GM04503 (cell line): ENCODE measurements at places on chromosomes 6 and 20.
A peak's percentile ranks its signal among the peaks of the same experiment; 100 is the strongest.

- DNase-seq: no peak
Observed at GRCh38 chr20:44176833-44177534, 10.0 kb downstream of the JPH2 start.

DNA sequence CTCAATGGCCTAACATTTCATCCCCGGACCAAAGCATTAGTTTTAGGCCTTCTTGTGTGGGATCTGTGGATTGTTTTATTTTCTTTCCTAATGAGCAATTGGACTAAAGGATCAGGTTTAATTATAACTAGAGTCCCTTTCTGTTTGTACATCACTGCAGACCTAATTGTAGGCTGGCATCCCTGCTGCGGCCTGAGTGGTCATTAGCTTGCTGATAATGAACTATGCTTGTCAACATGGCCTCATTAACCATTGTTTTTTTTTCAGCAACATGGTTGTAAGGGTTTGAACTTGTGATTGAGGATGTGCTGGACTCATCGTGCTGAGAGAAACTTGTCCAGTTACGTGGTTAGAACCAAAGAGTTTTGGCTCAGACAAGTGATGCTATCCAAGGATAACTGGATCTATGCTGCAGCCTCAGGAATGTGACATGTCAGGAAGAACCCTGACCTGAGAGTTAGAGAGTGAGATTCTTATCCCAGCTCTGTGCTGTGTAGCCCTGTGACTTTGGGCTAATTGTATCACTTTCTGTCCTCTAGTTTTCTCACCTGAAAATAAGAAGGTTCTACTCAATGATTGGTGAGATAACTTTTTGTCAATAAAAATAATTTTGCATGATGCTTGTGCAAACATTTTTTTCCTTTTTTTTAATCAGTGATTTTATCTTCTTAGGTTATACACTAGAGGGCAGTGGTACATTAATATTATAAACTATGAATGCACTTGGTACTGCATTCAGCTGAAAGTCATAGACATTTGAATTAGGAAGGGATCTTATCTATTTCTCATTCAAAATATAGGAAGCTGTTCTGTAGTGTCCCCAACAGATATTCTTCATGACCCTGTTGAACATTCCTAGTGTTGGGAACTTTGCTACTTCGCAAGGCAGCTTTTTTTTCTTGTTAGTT is 140.9 kb downstream of the RNF144B start:
- no peak for DNase-seq

- no peak for DNase-seq
Observed at GRCh38 chr6:160356074-160356744, 8.0 kb downstream of the SLC22A3 start.

DNA sequence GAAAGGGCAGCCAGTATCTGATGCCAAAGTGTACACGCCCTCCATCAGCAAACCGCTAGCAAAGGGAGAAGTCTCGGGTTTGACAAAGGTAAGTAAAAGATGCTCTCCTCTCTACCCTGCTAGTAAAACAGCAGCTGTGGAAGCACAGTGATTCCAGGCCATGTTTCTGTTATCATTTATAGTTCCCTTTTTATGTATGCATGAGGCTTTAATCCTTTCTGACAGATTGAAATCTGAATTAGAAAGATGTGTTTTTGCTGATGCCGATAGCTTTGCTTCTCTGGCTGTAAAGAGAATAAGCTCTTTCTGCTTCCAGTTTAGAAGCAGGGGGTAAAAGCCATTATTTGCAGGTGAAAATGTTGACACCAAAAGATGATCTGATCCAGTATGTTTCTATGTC is 392.4 kb upstream of the SOX4 start:
- no peak for DNase-seq

- DNase-seq: no peak
Observed at GRCh38 chr6:30685157-30686008, 1.1 kb downstream of the PPP1R18 start.

DNA sequence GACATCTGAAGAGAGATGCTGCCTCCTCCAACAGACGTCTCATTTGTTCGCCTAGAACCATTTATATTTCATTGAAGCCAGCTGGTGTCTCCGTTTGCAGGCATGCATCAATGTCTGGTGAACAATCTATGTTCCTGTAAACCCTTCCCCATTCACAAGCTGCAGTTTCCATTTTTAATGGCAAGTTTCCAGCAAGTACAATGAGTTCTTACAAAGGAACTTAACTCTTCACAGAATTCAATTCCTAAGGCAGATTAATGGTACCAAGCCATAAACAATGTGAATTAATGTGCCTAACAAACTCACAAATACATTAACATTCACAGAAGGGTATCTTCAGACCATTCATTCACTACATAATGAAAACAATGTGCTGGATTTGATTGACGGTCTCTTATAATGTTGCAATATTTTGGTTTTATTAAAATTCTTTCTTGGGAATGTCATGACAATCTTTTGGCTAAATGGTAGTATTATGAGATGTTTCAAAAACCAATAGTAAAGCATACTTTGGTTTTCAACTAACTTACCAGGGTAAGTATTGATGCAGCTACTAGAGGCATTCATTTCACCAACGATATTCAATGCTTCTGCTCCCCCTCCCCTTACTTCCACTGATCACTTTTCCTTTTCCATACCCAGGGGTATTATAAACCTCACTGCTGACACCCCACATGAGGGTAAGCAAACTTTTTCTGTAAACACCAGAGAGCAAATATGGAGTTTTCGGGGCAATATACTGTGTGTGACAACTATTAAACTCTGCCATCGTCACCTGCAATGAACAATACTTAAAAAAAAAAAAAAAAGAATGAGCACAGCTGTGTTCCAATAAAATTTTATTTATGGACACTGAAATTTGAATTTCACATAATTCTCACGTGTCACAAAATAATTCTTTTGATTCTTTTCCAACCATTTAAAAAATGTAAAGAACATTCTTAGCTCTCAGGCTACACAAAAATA is 4.2 kb downstream of the AKIRIN2 start:
- peak; percentile 86 for DNase-seq

DNA sequence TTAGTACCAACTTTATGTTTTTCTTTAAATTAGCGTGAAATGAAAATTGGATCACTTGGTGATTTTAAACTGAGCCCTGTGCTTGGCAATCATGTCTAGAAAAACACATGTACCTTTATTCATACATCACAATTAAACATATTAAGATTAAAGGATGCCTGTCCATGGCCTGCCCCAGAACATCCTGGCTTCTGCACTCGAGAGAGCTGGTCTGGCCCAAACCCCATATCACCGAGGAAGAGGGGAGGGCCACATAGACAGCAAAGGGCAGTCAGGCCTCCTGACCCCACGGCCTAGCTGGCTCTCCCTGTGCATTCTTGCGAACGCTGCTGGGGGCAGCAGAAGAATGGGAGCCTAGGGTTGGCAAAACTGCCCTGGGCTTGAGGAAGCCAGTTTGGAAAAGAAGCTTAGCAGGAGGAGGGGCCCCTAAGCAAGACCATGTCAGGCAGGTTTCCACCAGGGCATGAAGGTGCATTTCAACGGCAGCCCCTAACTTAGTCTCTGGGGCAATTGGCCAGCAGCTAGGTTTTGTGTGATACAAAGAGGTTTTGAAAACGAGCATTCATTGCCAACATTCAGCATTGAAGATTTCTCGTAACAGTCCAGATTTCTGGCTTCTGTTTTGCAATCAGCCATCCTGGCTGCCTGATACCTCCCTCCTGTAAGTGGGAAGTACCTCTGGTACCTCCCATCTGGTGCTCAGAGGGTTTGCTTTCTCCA is 8.6 kb downstream of the BPIFB3 start:
- DNase-seq: no peak

DNA sequence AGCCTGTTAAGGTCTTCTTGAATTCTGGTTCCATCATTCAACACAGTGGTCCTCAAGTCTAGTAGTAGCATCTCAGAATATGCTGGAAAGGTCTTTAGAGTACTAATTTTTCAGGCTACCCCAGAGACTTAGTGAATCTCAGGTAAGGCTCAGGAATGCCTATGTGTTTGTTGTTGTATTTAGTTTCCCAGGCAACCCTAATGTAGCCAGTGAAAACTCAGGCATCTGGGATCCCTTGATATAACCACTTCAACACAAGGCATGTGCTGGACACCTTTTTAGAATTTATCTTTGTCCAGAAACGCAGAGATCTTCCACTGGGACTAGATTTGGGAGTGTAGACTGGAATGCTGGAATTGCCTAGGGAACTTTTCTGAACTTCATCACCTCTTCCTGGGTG is 597.9 kb upstream of the FLRT3 start:
- DNase-seq: no peak

DNA sequence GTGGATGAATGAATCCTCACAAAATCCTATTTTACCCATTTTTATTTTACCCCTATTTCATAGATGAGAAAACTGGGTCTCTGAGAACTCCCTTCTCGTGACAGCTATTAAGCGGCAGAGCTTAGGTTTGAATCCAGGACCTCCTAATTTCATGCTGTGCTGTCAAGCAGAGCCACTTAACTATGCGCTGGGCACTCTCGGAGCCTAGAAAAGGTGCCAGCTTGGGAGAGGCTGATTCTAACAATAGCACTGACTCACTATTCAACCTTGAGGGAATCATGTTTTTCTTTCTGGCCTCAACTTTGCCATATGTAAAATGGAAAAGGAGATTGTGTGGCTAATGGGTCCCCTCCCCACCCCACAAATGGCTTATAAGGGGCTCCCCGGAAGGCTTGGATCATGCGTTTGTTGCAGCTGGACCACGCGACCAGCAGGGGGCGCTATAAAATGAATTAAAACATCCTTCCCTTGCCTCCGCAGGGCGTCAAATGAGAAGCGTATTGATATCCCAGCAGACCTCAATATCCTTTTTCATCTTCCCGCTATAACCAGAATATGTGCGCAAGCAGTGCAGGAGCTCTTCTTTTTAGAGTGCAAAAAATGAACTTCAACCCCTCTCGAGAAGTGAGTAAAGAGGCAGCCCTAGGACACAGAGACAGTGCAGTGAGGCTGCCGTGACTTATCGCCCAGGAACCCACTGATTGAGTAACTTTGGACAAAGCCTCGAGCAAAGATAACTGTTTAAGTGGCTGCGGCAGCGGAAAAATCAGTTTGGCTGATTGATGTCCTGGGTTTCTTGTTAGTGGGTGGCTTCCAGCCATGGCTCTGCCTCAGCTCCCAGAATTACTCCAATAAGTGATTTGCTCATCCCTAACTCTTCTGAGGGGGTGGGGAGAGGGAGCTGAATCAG is 12.8 kb upstream of the PDYN start:
- peak; percentile 10 for DNase-seq

DNA sequence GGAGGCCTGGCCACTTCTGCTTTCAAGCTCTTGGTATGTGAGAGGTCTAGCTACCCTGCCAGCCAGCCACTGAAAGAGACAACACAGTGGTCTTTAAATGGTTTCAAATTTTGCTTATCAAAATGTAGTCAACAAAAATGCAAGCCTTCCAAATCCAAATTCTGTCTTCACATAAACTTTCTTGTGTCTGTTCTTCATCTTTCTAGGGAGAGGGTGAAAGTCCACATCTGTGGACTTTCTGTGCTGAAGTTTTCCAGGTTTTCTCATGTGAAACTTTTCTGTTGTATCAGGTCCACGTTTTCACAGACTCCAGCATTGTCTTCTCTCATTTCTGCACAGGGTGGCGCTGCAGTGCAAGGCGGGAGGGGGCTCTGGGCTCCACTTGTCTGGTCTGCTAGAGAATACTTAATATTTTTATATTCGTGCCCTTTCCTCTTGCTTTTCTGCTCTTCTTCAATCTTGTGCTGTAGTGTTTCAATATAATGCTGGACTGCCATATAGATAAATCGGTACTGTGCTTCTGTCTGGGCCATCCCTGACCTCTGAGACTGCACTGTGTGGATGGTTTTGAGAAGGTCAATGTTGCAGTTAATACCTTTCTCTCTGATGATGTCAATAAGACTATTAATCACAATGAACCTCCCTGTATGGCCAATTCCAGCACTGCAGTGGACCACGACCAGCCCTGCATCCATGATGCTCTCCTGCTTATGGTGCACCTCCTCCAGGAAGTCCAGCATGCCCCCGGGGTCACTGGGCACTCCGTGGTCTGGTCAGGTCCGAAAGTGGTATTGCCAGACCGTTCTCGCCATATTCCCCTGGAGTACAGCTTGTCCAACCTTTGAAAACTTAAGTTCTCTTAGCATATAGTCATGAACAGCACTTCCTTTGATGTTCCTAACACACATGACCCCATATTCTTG is 161.6 kb upstream of the TNFAIP3 start:
- DNase-seq: no peak

DNA sequence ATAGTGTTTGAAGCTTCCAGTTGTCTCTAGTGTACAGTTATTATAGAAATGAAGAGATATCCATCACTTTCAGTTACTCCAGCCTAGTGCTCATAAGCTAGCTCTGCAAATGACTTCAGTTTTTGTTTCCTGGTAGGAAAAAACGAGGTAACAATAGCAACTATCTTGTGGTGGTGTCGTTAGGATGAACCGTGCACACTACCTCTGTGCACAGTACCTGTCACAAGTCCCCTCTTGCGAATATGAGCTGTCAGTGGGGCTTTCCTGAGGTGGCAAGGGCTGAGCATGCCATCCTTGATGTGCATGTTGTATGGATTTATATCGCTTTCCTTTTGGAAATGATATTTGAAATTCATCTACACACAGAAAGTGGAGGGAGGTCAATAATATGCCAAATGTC is 151.8 kb downstream of the ARID1B start:
- no peak for DNase-seq

GRCh38 chr6:29887330-29887818 is 55.0 kb upstream of the HLA-A start:
- DNase-seq: no peak

- DNase-seq: no peak
Observed at GRCh38 chr6:57283911-57284455, 33.4 kb upstream of the PRIM2 start.

- DNase-seq: no peak
Observed at GRCh38 chr6:147238164-147238563, 33.9 kb downstream of the STXBP5 start.

GRCh38 chr6:44156494-44157151 is 2.0 kb upstream of the CAPN11 start:
- no peak for DNase-seq

DNA sequence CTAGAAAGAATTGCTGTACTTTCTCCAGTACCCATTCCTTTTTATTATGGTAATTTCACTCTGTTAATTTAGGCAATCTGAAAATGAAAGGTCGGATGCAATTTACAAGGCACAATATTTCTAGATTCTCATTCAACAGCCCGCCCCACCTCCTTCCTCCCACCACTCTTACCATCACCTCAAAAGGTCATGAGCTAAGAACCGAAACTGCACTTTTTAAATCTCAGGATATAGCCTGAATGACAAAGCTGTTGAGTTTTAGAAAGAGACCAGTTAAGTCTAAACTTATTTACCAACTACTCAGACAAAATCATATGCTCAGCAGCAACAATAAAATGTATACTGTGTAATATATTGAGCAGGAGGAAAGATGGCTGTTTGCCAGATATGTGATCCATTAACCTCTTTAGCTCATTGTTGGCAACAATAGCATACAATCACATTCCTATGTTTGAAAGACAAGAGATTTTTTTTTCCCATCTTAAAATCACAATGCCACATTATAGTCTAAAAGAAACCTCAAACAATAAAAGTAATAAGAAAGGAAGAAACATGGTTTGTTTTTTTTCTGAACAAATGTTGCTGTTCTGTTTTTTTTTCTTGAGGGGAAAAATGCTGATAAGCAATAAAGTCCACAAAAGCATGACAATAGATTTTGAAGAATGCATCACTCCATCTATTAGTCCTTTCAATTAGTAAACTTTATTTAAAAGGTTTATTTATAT is 1.6 kb upstream of the HS3ST5 start:
- DNase-seq: no peak

- no peak for DNase-seq
Observed at GRCh38 chr6:15986027-15986629, 142.8 kb upstream of the MYLIP start.
